NCI-H1436 treated with DMSO at 0.1 percent for 48 hours (cell line): ENCODE measurements at places on chromosomes 7 and 10.

GRCh38 chr10:124655191-124656112, 88.7 kb downstream of the FAM53B start:
- DNase-seq: no peak

DNA sequence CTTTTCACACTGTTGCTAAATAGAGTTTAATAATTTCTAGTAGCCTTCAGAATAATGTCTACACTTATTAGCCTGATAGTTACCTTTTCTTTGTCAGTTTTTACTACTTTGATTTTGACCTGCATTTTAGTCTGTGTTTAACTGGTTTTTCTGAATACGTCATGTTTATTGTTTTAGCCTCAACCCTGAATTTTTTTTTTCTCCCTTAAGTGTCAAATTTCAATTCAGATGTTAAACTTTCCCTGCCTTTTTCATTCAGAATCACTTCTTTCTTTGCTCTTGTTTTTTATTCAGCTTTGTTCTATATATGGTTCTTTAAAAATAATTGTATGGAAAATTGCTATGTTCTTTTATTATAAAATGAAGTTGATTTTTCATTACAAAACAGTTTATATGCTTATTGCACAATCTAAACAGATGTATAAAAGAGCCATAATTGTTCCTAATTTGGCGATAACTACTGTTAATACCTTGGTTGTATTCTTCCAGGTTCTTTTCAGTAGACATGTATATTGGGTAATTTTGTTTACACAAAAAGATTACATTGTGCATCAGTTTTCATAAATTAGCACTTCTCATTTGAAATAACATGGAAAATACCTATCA, 159.7 kb downstream of the ADK start:
- DNase-seq: no peak

DNA sequence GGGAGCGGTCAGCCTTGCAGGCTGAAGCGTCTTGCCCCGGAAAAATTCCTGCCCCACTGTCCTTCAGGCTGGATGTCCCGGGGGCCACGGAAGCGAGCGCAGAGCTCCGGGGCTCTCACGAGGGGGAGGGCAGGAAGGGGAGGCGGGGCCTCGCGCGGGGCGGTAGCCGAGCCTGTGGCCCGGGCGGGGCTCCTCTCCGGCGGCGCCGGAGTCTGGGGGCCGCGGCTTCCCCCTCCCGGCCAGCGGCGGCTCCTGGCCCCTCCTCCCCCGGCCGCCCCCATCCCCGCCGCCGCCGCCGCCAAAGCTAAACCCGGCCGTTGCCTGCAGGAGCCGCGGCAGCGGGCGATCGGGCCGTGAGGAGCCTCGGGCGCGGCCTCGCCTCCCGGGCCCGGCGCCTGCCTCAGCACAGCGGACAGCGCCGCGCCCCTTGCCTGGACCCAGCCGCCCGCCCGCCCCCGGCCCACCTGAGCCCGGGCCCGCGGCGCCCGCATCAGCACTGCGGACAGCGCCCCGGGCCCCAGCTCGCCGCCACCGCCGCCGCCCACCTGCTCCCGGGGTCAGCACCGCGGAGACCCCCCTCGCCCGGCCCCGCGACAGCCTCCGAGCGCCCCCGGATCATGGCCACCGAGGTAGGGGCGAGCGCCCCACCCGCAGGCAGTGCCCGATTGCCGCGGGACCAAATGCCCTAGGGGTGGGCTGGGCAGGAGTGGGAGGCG, at the start of gene GOLGA7B:
GOLGA7B (plus strand) TSS at position 157 of the 716 bp plus-strand sequence; CDS start at position 618, 461 bp downstream.
- DNase-seq: no peak

GRCh38 chr7:1320616-1321240, 88.1 kb downstream of the UNCX start:
- no peak for DNase-seq

DNA sequence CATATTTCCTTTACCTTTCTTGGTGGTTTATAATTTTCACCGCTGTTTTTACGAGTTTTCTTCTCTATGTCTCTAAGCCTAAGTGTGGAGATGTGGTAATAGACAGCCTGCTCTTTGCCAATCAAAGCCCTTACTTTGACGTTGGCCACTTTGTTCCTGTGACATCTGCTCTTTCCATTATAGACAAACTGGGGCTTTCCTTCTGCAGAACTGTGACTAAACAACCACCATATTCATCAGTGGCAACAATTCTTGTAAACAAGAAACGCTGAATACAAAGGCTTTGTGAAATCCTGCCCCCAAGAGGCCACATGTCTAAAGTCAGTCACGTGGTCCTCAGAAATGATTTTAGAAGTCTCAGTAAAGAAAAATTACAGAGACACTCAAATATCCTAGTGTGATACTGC, 59.6 kb upstream of the CAPZA2 start:
- DNase-seq: no peak

DNA sequence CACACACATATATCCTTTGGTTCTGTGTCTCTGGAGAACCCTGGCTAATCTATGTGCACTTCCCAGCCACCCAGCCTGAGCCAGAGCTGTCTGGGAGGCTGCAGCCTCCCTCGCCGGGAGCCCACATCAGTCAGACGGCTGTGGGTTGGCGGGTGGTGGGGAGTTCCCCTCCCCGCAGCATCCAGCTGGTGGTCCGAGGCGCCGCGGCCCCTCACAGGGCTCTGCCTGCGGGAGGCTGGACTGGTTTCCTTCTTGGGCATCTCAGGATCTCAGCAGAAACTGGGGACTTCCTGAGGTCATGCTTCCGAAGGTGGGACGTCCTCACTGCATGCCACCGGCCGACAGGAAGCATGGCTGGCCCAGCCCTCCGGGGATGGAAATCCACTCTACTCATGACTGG, 22.0 kb upstream of the PSMG3 start:
- DNase-seq: no peak

GRCh38 chr10:125377368-125377767, 217.0 kb upstream of the CTBP2 start:
- no peak for DNase-seq

- no peak for DNase-seq
Measured at GRCh38 chr7:12162415-12163113, 48.5 kb upstream of the TMEM106B start.

DNA sequence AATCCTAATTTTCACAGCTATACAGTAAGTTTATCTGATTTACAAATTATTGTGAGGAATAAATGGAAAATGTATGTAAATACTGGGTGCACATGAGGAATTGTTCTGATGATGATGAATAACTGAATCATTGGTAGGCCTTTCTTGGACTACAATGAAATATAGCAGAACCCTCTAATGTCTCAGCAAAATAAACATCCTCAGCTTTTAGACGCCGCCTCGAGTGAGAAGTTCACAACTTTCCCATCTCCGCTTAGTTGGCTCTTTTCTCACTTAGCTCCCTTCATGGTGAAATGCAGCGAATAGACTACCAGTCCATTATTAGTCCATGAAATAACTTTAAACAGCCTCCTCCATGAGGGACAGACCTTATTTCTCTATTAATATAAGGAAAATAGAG, 182.3 kb downstream of the BICC1 start:
- DNase-seq: no peak

DNA sequence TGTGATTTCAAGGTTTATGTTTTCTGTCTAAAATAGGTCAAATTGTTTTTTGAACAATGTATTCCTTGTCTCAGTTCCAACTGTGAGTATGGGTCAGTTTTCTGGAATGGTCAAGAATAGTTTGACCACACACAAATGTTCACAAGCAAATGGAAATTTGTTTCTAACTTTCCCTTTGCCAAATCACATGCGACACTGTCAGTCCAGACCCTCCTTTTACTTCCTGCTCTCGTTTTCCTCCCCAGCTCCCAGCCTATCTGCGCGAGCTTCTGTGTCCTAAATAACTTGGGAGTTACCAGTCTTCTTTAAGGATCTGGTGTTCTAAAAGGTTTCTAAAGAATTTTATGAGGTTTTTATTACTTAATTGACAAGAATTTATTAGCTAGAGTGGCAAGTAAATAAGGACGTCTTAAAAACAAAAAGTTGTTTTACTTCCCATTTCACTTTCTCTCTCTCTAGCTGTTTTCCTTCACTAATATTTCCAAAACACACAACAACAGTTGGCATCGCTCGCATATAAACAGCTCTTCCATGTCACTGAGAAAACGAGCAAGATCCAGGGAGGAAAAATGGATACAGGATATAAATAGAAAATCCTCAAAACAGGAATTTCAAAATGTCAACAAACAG, 266.1 kb upstream of the KLF6 start:
- no peak for DNase-seq

- DNase-seq: no peak
Measured at GRCh38 chr10:106947643-106948042, 216.9 kb downstream of the SORCS1 start.

- no peak for DNase-seq
Measured at GRCh38 chr7:157495594-157495993, 158.8 kb downstream of the DNAJB6 start.

GRCh38 chr7:96211954-96212353, 109.9 kb downstream of the SLC25A13 start:
- no peak for DNase-seq

- DNase-seq: no peak
Measured at GRCh38 chr7:12796397-12797127, 109.1 kb downstream of the ARL4A start.

- no peak for DNase-seq
Measured at GRCh38 chr7:72336382-72336631, 75.8 kb downstream of the CALN1 start.

DNA sequence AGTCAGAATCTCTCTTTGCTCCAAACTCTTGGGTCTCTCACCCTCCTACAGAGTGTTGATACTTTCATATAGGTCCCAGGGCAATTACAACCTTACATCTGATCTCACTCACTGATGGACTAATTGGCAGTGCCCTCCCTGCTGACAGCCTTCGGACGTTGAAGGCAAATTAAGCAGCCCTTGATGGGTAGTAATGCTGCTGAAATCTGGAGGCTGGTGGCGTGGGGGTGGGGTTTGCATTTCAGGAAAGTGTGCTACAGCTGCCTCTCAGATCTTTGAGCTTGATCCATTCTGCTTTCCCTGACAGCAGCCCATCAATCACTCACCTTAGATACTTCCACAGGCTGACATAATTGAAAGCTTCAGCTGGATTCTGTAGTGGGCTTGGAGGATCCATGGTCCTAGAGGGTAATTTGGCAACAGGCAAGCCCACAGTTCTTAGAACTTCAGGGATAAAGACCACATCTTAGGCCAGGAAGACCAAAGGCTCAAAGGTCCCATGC, 349.1 kb upstream of the PODXL start:
- no peak for DNase-seq

- no peak for DNase-seq
Measured at GRCh38 chr7:71868797-71869196, 543.3 kb downstream of the CALN1 start.

GRCh38 chr10:19713800-19714525, 102.3 kb upstream of the PLXDC2 start:
- no peak for DNase-seq

GRCh38 chr7:8511855-8512254, 78.4 kb downstream of the NXPH1 start:
- DNase-seq: no peak

DNA sequence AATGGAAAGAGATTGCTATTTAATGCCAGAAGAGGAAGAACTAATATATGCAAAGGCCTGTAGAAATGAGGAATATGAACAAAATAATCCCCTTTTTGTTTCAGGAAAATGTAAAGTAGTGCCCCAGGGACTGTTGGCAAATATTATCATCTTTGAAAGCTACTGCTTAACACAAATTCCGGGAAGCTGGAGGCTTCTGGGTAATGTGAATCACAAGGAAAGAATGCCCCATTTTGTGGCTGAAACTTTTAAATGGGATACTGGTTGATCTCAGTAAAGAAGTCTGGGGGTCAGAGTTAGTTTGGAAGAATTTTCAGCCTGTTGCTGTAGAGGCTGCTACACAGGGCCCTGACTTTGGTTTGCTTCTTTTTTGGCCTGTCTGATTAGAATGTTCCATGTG, 141.0 kb downstream of the PTEN start:
- DNase-seq: no peak

- DNase-seq: no peak
Measured at GRCh38 chr7:48971173-48971572, 46.8 kb downstream of the CDC14C start.

DNA sequence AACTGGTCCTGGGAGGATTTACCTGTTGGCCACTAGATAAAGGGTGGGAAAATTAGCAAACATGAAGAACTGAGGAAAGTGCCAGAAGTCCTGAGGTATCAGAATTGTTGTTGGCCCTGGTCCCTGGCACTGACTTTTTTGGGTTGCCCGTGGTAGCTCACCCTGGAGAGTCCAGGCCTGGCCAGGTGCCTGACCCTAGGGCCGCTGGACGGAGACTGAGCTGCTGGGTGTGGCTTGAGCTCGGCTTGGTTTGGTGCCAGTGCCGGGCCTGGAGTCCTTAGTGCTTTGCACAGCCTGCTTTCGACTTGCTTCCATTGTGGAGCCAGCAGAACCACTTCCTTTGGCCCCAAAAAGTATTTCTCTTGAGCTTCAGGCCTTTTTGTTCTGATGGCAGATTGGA, 12.9 kb downstream of the MDH2 start:
- no peak for DNase-seq

DNA sequence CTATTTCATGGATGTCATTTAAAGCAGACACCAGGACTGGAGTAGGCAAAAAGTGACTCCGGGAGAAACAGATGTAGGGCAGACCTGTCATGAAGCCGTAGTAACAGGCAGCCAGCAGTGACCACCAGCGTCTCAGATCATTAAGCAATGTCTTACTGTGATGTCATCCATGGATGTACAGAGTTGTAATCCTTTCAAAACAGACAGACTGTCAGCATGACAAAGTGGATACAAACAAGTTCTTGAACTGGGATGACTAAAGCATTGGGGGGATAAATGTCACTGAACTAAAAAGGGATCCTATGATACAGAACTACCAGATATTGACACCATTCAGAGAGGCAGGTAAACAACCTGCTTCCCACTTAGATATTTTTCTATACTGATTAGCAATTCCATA, 675.5 kb downstream of the PARD3 start:
- DNase-seq: no peak

DNA sequence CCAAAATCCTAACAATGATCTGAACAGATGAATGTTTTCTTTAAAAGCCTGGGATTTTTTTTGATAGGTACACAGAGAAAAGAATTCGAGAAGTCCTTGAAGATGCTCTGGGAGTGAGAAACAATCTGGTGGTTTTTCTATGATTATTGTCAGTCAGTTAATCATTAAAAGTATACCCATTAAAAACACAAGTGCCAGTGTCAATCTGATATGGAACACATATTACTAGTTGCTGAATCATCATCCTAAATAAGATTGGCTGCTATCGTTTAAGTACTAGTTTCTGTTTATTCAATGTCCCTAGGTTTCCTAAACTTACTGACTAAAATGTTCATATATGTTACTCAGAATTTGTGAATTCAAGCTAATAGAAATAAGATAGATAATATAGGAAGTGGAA, 16.1 kb downstream of the COL28A1 start:
- no peak for DNase-seq

DNA sequence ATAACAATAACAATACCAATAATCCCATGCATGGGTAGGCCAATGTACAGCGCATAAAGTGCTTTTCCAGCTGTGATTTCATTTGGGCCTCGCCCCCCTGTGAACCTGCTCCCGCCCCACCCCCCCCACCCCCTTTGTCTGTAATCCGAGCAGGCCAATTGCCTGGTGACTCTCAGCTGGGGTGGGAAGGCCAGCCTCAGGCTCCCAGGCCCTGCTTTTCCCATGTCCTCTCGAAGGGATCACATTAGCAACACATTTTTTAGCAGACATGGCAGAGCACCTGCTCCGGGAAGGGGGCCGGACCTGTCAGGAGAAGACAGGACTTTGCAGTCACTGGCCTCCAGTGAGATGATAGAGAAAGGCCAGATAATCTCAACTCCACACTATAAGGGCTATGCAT, 439.3 kb downstream of the RPS24 start:
- DNase-seq: no peak

GRCh38 chr7:150340024-150340749, 1.2 kb downstream of the RARRES2 start:
- DNase-seq: no peak
